GM10248 (cell line): ENCODE measurements at places on chromosomes 3 and 15.

GRCh38 chr3:73547427-73548248 is 77.1 kb downstream of the PDZRN3 start:
- DNase-seq = no peak

DNA sequence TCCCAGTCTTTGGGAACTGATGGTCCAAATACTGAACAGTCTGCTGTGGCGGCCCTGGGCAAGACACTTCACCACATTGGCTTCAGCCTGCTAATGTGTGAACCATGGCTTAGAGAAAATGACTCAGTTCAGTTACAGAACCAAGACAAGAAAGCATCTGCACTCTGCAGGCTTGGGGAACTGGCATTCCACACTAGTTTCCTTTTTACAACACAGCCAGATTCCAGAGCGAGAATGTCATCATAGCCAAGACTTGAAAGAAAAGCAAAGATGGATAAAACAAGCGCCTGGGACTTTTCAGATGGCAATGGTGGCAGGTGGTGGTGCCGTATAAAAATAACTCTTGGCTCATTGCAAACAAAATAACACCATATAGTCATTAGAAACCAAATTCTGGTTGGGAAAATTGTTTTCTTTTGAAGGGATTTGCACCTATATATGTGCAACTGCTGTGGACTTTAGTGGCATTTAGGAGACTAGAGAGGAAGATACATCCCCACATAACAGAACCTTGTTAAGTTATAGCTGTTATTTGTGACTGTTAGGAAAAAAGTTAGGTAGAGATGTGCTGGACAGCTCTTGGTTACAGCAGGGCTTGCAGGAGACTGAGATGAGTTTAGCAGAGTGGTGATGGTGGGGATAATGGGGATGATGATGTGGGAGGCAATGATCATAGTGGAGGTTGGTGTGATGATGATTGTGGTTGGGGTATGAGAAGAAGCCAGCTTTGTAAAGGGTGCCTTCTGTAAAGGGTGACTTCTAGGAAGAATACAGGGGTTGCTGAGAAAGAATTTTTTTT is 273.6 kb downstream of the THRB start:
- no peak for DNase-seq

GRCh38 chr15:62914461-62915079 is 128.0 kb upstream of the TPM1 start:
- DNase-seq = no peak

DNA sequence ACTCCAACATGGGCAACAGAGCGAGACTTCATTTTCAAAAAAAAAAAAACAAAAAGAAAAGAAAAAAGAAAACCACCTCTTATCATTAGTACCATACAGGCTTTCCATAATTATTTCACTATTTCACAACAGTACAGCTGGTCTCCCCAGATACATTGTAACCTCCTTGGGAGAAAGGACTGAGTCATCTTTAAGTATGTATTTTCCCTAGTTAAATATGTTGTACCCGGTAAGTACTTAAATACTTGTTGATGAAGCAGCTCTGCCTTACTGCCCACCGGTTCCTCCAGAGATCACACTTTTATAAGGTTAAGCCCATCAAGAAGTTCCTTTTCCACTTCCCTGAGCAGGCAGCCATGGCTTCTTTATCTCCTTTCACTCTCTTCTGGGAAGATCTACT is 789.5 kb upstream of the CFAP20DC start:
- no peak for DNase-seq

DNA sequence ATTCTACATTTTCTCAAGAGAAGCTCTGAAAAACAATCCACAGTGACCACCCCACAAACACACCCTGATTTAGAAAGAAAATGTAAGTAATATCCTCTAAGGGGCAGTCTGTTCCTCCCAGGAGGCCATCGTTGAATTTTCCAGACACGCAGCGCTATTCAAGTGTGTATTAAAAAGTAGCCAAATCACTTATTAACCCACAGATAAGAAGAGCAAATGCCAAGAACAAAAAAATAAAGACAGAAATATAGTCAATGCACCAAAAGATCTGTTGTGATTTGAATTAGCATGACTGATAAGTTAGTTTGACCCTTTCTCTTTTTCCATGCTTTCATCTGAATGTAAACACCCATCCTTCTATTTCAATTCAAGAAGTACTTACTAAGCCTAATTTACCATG is 622.8 kb upstream of the ZNF385D start:
- no peak for DNase-seq

DNA sequence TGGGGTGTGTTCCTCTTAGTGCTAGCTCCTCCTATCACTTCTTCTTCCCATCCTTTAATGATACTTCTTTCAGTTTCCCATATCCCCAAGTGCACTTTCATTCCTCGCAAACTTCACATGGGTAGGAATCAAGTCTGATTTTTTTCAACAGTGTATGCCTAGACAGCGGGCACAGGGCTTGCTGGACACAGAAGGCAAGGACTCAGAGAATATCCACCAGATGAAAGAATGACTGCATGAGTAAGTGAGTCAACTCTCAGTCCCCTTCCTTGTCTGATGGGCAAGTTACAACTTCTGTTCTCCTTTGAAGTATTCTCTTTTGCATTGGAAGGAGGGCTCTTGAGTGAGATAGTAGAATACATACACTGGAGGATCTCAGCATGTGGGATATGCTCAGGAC is 3.1 kb upstream of the SQOR start:
- no peak for DNase-seq

GRCh38 chr3:32423956-32424557 is 32.4 kb downstream of the CMTM7 start:
- no peak for DNase-seq

GRCh38 chr15:74838746-74839525 is 4.0 kb downstream of the ULK3 start:
- DNase-seq = no peak
